Esophagus squamous epithelium (tissue), 5 donors: ENCODE measurements at places on chromosomes 3 and 15.

- DNase-seq, result no peak
Measured at GRCh38 chr15:44682211-44682610, 18.7 kb upstream of the SPG11 start.

GRCh38 chr15:29472901-29473445 is 203.4 kb upstream of the NSMCE3 start:
- DNase-seq, result no peak

DNA sequence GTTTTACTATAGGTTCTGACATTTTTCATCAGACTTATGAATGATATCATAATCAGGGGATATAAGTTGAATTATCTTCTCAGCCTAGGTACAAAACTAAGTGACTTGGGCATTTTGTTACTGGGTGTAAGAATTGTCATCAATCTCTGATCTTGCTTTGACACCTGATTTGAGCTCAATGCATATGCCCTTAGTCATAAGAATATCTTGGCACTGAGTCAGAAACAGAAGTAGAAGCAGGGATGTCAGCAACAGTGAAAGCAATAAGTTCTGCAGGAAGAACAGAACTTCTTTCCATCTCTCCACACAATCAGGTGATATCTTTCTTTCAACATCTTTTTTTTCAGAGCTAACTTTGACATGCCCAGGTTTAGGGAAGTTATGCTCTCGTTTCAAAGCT is 14.6 kb downstream of the SLITRK3 start:
- DNase-seq, result no peak

DNA sequence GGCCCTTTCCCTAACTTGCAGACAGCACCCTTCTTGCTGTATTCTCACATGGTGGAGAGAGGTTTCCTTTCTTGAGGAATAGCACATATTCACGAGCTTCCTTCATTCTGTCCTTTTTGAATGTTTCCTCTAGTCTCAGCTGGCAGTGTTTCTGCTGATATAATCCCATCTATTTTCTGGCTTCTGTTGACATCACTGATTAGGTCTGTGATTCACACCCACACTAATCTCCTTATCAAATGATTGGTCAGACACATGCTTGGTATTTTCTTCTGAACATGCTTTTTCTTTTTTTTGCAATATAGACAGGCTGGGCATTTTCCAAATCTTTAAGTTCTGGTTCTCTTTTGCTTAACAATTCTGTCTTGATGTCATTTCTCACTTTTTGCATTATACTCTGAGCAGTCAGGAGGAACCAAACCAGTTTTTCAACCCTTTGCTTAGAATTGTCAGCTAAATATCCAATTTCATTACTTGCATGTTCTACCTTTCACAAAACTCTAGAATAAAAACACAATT is 65.4 kb downstream of the OXSM start:
- DNase-seq, result no peak

DNA sequence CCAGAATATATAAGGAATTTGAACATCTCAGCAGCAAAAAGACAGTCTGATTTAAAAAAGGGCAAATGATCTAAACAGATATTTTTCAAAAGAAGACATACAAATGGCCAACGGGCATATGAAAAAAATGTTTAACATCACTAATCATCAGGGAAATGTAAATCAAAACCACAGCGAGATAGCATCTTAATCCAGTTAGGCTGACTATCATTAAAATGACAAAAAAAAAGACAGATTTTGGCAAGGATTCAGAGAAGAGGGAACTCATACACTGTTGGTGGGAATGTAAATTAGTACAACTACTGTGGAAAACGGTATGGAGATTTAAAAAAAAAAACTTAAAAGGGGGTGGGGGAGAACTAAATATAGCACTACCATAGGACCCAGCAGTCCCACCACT is 47.9 kb downstream of the RNF13 start:
- DNase-seq, result no peak

GRCh38 chr3:40173227-40173721 is 136.2 kb upstream of the EIF1B start:
- DNase-seq, result no peak

GRCh38 chr3:12268049-12268735 is 20.7 kb upstream of the PPARG start:
- no peak for DNase-seq

DNA sequence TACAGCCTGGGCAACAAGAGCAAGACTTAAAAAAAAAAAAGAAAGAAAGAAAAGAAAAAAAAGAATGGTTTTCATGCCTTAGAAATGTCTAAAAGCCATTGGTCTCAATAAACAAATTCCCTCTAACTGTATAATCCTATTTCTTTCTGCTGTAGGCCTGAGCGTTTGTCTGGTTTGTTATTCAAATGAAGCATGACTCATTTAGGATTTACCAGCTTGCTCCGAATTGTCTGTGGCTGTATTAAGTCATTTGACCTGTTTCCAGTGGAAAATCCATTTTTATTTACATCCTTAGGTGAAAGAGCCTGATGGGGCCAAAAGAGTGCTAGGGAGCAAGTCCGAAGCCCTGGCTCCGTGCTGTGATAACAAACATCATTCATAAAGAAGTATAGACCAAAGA is 73.8 kb downstream of the BDH1 start:
- DNase-seq, result no peak

DNA sequence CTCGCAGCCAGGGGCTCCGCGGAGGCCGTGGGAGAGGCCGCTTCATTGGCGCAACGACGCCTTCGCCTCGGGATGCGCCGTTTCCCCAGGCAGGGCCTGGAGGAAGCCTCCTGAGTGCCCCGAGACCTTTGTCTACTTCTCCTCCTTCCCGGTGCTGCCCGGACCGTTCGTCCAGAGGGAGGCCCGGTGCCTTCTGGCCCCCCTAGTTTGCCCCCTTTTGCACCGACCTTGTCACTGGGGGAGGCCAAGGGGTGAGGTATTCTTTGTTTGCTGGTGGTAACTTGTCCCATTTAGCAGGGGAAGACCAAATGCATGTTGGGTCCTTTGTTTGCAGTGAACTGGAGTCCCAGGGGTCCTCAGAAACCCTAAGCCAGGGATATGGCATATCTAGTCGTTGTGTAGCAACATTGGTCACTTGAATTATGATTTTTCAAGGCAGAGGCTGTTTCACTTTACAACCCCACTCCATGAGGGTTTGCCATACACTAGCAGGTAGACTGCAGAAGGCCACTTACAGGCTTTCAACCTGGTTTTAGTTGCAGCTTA is 615 bp downstream of the DHX30 start:
- no peak for DNase-seq

- no peak for DNase-seq
Measured at GRCh38 chr15:91973481-91973880, 120.0 kb downstream of the SLCO3A1 start.

- DNase-seq, result no peak
Measured at GRCh38 chr15:89016549-89017041, 71.7 kb upstream of the ABHD2 start.

GRCh38 chr3:138786788-138787271 is 47.9 kb downstream of the PIK3CB start:
- no peak for DNase-seq

- no peak for DNase-seq
Measured at GRCh38 chr3:117553461-117553860, 843.9 kb downstream of the TUSC7 start.

- DNase-seq, result no peak
Measured at GRCh38 chr15:31338318-31338878, 11.8 kb downstream of the KLF13 start.

GRCh38 chr15:77013776-77014131 is 18.8 kb downstream of the PSTPIP1 start:
- no peak for DNase-seq

- no peak for DNase-seq
Measured at GRCh38 chr15:75861750-75862402, 18.6 kb downstream of the UBE2Q2 start.

GRCh38 chr15:29853211-29853987 is 31.1 kb upstream of the TJP1 start:
- no peak for DNase-seq

DNA sequence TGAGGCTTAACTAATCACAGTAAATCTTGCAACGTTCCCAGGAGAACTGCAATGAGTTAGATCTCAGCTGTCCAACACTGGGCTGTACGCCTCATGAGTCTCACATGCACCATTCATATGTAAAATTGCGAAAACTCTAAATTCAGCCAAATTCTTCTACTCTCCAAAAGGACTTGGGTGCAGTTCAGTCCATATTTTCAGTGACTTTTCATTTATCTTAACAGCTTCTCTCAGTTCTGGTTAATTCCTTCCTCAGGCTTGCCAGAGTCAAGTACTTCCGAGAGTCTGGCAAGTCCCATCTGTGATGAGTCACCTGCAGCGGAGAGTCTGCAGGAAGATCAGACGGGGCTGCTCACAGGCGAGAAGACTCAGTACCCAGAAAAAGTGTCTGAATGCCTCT is 11.5 kb downstream of the CCDC80 start:
- DNase-seq, result no peak

- no peak for DNase-seq
Measured at GRCh38 chr3:192413461-192413860, 313.9 kb downstream of the FGF12 start.

- DNase-seq, result no peak
Measured at GRCh38 chr3:168968609-168969008, 694.9 kb downstream of the MECOM start.

- no peak for DNase-seq
Measured at GRCh38 chr15:61070111-61070901, 158.8 kb downstream of the RORA start.

DNA sequence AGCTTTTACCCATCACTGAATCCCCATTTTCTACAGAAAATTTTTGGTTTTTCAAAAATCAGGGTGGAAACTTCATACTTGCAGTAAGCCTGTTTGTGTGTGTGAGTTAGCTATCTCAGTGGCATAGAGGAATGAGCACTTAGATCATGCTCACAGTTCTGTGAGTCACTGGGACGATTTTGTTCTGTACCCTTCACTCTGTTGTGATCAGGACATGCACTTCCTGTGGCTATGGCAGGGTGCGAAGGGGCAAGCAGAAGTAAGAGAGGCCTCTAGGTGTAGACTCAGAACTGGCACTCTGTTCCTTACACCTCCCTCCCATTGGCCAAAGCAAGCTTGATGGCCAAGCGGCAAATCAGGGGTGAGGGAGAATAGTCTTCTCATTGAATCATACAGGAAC is 11.6 kb downstream of the NIPA2 start:
- DNase-seq, result no peak

- no peak for DNase-seq
Measured at GRCh38 chr15:69215314-69216035, 55.0 kb downstream of the GLCE start.

GRCh38 chr15:90903733-90904536 is 833 bp downstream of the MAN2A2 start:
- DNase-seq, result no peak

DNA sequence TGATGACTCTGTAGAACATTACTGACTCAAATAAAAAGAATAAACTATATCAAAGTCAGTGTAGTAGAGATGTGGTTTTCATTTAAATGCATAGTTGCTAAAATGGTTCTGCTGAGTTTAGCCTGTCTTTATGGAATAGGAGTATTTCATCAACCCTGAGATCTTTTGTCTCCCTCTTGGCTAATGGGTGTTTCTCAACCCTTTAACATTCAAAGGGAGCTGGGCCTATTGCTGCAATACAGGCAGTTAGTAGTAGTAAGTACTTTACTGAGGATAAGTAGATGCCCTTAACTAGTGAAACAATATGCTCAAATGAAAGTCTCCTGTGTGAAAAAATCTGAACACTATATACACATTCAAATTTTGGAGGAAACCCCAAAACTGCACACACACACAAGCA is 184.7 kb upstream of the TTC14 start:
- no peak for DNase-seq

- no peak for DNase-seq
Measured at GRCh38 chr15:97114900-97115760, 784.6 kb downstream of the NR2F2 start.

GRCh38 chr15:88141269-88141889 is 115.2 kb downstream of the NTRK3 start:
- no peak for DNase-seq

DNA sequence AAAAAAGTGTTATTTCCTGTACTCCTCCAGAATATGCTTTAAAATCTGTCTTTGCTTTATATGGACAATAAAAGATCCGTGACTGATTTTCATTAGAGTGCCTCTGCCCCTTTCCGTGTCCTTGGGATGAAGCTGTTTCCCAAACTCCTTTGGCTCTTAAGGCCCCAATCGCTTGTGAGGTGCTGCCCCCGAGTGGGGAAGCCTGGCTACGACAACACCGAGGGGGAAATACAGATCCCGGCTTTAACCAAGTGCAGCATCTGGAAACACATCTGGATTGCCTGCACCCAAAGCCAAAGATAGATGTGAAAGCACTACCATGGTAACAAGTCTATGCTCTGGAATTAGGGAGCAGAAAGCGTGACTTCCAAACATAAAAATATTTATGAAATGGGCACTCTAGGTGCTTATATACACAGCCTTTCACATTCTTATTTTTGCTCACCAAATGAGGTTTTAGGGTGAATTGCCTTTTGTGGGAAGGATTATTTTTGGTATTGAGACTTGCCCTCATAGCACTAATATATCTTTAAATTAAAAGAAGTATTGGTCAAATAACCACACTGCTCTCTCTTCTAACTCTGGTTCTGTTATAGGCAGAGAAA is 40.6 kb upstream of the ADCY5 start:
- DNase-seq, result no peak

- DNase-seq, result no peak
Measured at GRCh38 chr3:46892285-46893145, 15.0 kb downstream of the PTH1R start.
